ENCODE measurements at places on chromosomes 11 and 22.

- no peak for DNase-seq
Observed at GRCh38 chr22:46329616-46330015, 5.9 kb upstream of the TRMU start.

- no peak for DNase-seq
Observed at GRCh38 chr22:42608823-42609361, 5.8 kb downstream of the POLDIP3 start.

- DNase-seq: no peak
Observed at GRCh38 chr11:36402568-36403170, 106.6 kb downstream of the PRR5L start.

GRCh38 chr11:10797531-10797930 lies 11.2 kb downstream of the EIF4G2 start:
- no peak for DNase-seq

DNA sequence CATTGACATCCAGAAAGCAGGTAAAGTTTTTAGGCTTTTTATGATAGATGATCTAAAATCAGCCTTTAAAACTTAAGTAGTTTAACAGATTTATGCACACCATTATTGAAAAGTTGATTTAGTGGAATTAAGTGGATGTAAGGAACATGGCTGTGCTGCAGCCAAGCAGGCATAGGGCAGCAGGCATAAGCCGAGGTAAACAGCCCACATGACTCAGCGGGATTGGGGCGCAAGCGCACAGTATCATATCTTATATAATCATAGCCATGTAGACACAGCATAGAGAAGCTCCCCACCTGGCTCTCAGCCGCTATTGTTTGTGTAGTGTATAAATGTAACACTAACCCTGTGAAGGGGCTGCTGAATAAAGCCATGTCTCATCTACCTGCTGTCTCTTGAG lies 157.5 kb downstream of the WNT11 start:
- DNase-seq: no peak

GRCh38 chr11:62835336-62835735 lies 2.7 kb upstream of the TEX54 start:
- no peak for DNase-seq

GRCh38 chr11:15106201-15106965 lies 8.3 kb upstream of the INSC start:
- no peak for DNase-seq

- no peak for DNase-seq
Observed at GRCh38 chr22:23745791-23746190, 5.1 kb downstream of the ZNF70 start.

- peak; percentile 86 for DNase-seq
Observed at GRCh38 chr22:46116491-46116958, 33.8 kb upstream of the PPARA start.

GRCh38 chr11:118109231-118109630 lies 22.5 kb upstream of the SMIM35 start:
- no peak for DNase-seq

DNA sequence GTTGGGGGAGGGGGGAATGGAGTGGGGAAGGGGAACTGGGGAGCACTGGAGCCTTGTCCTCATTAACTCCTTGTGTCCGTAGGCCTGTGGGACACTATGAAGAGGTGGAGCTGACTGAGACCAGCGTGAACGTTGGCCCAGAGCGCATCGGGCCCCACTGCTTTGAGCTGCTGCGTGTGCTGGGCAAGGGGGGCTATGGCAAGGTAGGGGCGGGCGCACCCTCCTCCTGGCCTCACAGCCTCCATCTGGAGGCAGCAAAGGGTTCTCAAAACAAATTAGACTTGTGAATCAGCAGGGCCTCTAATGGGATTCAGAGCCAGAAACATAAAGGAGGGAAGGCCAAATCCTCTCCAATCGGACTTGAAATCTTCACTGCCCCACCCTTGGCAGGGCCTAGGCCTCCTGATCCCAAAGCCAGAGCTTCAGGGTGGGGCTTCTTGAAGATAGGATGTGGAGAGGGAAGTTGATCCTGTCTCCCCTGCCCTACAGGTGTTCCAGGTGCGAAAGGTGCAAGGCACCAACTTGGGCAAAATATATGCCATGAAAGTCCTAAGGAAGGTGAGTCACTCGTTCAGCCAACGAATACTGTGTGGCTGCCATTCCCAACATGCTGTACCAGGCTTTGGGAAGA lies 859 bp downstream of the RPS6KB2 start:
- DNase-seq: no peak

GRCh38 chr11:15027011-15027410 lies 46.4 kb upstream of the CALCB start:
- DNase-seq: no peak

GRCh38 chr11:62132689-62133293 lies 9.0 kb downstream of the INCENP start:
- no peak for DNase-seq

GRCh38 chr11:122808478-122808869 lies 29.8 kb upstream of the CRTAM start:
- DNase-seq: no peak
